ENCODE measurements at places on chromosomes 12 and 14.

DNA sequence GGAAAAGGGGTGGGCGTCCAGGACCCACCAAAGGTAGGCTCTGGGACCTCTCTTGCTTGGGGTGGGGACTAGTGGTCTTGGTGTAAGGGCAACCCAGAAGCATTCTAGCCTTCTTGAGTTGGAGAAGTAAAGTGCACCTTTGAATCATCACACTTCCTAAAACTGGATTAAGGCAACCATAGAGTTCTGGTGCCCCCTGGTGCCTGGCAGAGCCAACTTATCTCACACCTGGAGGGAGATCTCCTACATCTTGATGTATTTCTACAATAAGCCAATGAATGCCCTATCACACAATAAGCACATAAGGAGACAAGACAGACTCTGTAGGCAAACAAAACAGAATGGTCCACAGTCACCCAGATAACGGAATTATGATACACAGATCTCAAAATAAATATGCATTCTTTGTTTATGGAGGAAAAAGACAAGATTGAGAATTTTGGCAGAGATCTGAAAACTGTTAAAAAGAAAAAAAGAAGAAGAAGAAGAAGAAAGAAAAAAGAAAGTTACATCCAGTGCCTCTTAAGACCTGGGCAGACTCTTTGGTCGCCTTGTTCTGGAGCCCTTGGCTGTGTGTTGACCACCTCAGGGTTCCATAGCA lies 95.9 kb upstream of the PPP2R5C start:
- no peak for DNase-seq

GRCh38 chr12:122082621-122083356 lies 4.2 kb downstream of the MLXIP start:
- DNase-seq, result no peak

- DNase-seq, result no peak
These were observed 39.8 kb upstream of the PPP1R13B start for GRCh38 chr14:103887170-103887501.

GRCh38 chr14:90520326-90520725 lies 123.5 kb downstream of the CALM1 start:
- no peak for DNase-seq
